ENCODE measurements at places on chromosomes 3 and 15.

DNA sequence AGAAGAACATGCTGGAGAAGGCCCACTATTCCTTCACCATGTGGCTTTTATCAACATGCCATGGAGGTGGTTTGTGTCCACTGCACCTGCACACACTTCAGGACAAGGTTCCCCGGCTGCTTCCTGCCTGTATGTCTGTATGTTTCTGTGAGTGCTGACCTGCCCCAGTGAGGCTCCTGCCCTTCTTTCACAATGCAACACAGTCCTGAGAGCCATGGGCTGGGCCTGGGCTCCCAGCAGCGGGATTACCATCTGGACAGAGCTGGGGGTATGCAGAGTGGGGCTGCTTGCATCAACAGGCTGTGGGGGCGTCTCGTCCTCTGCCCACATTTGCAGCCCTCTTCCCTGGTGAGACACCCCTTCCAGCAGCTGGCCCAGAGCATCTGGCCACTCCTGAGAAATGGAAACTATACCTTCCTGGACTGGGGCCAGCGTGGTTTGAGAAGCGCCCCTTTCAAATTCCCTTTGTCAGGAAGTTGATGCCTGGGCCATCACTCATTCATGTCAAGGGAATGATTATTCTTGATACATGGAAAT lies 29.3 kb upstream of the C15orf39 start:
- no peak for DNase-seq

DNA sequence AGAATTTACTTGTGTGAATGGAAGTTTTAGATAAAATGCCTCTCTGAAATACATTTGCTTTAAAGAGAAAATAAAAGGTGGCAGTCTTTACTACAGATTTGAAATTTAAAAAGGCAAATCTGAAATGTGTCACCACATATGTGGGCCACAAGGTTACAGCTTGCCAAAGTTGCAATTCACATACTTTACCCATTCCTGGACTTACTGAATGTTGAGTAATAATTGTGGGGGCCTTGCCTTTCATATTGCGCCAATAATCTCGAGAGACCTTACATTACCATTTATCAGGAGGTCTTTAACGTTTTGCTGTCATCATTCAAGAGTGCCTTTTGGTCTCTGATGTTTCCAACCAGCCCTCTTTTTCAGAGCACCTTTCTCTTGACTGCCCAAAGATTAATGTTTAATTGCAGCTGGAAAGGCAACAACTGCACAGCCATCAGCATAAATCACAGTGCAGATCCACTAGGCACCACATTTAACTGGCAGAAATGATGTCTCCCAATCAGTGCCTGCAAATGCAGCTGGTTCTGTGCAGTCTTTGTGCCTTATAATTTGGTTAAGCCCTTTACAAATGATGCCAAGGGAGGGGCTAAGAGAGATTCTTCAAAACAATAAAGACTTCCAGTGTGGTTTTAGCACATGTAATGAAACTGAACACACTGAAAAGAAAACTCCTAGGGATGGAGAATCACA lies 206.8 kb downstream of the MAGI1 start:
- no peak for DNase-seq

- no peak for DNase-seq
Observed at GRCh38 chr3:25038922-25039321, 389.1 kb upstream of the RARB start.

DNA sequence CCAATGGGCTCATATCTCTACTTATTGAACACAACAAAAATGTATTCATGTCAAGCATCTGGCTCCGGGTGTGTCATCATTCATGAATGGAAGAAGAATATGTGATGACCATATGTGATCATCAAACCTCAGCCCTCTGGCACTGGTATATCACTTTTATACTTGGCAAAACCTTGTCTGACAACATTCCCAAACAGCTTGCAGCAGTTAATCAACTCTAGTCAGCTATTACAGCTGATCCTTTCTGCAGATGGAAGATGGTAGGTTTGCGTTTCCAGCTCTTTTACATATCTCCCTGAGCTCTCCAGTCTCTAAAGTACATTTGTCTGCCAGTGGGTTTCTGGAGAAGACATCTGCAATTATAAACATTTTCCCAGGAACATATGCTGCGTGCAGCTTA lies 6.6 kb downstream of the PLSCR5 start:
- DNase-seq = no peak

GRCh38 chr3:149363053-149363452 lies 14.4 kb downstream of the TM4SF1 start:
- DNase-seq = no peak

DNA sequence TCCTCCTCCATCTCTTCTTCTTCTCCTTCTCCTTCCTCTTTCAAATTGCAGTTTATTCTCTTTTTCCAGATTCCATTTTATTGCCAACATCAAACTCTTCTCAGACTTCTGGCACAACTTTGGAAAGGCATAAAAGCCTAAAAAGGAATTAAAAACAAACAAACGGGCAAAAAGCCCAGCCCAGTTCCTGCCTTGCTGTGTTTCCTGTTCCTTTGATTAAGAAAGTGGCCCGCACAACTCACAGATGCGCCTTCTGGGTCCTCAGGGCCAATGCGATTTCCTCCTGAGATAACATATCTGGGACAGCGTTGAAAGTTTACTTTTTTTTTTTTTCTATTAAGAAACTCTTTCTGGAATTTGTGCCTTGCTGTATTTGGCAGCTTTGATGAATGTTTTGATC lies 158.7 kb upstream of the UBE3A start:
- no peak for DNase-seq

- DNase-seq = no peak
Observed at GRCh38 chr15:70758790-70759462, 4.4 kb downstream of the UACA start.

DNA sequence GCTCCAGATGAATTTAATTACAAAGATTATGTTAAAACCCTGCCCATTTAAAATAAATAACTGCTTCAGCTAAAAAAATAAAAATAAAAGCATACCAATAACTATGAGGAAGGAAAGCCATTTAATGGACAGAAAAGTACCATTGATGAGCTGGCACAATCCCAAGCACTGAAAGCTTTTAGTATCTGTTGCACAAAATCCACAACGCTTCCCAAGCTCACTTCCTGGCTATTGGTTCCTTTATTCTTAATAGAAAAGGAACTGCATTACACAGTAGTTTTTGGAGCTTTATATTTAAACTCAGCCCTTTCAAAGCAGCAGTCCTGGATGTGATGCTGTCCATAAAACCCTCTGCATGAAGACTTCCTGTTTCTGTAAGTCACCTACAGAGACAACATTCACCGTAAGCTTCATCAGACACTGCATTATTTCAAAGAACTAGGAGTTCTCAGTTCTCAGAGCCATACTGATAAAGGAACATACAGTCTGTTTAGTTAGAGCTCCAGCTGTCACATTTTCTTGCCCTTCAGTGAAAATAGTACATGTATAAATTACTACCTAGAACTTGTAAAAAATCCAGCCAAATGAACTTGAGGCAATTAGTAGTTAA lies 81.5 kb downstream of the CSNK1G1 start:
- DNase-seq = no peak

DNA sequence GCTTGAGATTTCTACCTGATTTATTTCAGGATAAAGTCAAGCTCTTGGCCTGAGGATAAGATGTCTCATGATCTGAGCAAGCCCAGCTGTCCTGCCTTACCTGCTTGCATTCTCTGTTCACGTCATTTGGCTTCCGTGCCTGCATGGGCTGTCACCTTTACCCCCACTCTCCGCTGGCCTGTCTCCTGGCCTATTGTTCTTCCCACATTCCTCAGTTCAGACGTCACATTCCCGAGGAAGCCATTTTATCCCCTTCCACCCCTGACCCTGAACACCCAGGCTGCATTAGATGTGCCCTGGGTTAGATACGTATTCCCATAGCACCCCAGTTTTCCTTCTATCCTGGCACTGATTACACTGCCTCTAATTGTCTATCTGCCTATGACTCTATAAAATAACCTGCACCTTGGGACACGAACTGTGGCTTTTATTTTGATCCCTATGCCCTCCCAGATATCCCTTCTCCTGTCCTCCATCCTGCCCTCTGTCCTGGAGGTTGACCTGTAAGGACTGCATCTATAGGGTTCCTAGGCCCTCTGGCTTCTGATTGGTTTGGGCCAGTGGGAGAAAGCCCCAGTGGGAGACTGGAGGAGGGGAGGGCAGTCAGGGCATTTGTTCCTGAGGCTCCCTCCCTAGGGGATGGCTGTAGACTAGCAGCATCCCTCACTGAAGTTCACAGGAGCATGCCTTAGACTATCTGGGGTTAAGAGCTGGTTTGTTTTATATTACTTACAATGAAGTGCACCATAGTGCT lies 19.2 kb upstream of the UBE2Q2 start:
- no peak for DNase-seq

GRCh38 chr3:139540651-139541531 lies 1.3 kb upstream of the RBP1 start:
- no peak for DNase-seq

DNA sequence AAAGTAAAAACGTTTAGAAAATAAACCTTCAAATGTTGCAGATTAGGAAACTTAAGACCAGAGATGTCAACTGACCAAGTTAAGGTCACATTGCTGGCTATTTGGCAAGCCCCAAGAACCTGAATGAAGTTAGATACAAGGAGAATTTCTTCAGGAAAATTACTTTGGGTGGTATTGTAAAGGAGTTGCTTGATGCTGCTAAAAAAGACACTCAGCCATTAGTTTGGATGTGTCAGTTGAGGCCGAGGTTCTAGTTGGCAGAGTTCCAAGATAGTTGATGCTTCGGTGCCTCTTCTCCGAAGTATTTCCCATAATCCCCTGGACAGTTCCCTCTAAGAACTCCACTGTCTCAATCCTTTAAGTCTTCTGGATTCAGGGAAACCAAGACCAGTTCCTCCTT lies 24.3 kb downstream of the SIAH2 start:
- DNase-seq = no peak

DNA sequence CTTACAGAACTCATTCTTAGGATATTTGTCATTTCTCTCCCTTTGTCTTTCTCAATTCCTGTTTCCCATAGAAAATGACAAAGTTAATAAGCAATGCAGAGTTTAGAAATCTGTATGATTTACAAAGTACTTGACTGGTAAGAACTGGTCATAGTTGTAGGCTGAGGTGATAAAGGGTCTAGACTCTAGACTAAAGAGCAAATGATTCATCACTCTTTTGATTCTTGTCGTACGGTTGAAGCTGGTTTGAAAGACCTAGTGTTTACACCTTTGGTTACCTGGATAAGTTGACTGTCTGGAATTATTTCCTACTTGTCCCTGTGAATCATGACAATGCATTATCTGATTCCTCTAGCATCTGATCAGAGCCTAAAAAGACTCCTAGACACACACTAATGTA lies 58.9 kb upstream of the TP63 start:
- DNase-seq = no peak

GRCh38 chr3:155423526-155424322 lies 130.2 kb upstream of the STRIT1 start:
- no peak for DNase-seq

DNA sequence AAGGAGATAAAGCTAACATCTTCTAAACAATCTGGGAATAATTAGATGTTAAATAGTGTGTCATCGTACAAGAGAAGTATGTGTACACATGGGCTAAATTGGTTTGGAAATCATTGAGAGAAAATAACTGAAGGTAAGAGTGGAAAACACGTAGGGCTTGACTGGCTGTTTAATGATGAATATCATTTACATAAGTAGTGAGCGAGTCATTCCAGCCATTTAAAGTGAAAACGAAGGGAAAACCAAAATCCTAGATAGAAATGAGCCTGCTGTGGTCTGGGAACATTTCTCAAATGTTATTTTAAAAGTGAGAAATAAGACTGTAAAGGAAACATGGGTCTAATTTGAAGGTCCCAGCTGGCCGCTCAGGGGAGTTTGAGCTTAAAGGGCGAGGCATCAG lies 41.9 kb upstream of the KCNMB2 start:
- no peak for DNase-seq

- DNase-seq = no peak
Observed at GRCh38 chr15:53918180-53919079, 59.8 kb upstream of the UNC13C start.

DNA sequence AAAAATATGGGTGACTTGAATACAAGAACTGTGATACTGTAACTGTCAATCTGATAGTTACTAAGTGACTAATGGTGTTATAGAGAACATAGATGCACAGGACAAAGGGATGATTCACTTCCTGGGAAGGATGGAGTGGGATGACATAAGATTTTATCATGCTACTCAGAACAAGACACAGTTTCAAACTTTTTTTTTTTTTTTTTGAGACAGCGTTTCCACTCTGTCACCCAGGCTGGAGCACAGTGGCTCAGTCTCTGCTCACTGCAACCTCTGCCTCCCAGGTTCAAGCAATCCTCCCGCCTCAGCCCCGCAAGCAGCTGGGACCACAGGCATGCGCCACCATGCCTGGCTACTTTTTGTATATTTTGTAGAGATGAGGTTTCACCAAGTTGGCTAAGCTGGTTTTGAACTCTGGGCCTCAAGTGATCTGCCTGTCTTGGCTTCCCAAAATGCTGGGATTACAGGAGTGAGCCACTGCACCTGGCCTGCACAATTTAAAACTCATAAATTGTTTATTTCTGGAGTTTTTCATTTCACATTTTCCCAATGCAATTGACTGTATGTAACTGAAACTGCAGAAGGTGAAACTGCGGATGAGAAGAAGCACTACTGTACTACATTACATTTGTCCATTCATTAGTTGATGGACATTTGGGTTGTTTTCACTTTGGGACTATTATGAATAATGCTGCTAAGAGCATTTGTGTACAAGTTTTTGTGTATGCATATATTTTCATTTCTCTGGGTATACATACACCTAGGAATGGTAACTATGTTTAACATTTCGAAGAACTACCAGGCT lies 40.6 kb downstream of the ADIPOQ start:
- DNase-seq = no peak

DNA sequence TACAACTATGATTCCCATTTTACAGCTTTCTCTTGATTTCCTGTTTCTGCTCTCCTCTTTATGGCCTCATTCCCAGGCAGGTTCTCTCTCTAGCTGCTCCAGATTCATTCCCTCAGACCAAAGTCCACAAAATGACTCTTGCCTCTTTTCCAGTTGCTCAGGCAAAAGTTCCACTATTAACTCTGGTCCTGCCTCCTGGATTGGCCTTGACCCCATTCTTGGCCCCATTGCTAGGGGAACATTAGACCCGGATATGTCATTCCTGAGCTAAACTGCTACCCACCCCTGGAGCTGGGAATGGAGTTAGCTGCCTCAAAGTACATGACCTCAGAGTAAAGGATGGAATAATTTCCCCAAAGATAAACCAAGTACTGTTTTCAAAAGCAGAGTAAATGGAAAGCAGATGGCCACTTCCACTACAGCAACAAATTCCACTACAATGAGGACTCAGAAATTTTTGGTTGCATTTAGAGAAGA lies 73.0 kb upstream of the GAP43 start:
- DNase-seq = no peak

DNA sequence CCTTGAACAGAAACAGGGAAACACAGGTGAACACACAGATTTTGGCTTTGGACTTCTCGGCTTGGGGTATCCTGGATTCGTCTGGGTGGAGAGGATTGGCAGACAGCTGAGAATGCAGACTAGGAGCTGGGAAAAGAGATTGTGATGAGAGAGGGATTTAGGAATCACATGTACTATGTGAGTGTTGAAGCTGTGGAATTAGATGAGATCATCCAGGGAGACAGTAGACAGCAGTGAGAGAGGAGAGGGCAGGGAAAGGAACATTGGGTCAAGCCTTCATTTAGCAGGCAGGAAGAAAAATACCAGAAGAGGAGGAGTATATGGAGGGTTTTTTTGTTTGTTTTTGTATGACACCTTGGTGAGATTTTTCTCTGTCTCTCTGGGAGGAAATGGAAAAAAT lies 262.1 kb upstream of the TBL1XR1 start:
- DNase-seq = no peak

- DNase-seq = no peak
Observed at GRCh38 chr3:179710079-179710478, 57.2 kb downstream of the USP13 start.

- DNase-seq = no peak
Observed at GRCh38 chr3:154378311-154378710, 51.7 kb downstream of the GPR149 start.

GRCh38 chr3:129462361-129462968 lies 22.4 kb downstream of the IFT122 start:
- DNase-seq = no peak
